ENCODE measurements at places on chromosomes 5 and 9.

DNA sequence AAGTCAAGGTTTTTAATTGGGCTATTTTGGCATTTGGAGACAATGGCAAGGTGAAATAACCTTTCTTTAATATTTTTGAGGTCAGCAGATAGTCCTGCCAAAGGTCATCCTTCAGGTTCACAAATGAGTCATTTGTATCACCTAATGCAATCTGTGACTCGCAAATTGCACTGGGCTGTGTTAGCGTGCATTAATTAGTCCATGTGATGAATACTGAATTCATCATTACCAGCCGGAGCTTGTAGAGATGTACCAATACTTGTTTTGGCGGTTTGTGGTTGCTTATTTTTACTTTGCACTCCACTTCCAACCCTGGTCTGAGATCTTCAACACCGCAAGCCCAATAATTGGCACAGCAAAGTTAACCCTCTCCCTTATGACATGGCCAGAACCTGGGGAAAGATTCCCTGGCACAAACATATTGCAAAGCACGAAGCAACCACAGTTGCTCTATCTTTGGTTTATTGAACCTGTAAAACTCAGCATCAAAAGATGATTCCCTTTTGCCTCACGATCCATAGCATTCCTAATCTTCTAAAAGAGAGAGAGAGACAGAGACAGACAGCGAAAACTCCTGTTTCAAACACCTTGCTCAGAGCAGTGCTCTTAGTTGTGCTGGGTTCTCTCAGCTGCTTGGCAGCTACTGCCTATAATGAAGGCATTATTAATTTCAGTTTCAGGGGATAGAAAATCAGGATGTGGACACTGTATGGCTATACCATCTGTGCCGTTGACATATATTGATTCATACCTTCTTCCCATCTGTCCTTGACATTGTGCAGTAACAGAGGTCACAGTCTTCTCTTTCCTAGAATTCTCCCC, 178.1 kb downstream of the EBF1 start:
- DNase-seq: no peak

DNA sequence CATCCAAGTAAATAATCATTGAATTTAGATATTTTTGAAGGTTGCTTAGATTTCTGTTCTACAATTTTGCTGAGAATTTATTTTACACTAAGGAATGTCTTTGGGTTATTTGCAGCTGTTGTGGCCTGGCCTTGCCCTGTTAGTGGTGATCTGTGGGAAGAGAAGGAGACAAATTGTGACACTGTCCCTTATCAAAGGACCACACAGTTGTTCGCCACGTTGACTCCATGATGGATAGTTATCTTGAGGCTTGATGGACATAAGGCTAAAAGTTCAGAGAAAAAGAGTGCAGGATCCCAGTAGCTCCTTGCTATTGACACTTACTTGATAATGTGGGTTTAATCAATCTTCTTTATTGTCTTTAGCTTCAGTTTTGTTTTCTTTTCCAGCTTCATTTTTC, 186.6 kb upstream of the MEF2C start:
- DNase-seq: no peak

- no peak for DNase-seq
These were observed 3.0 kb upstream of the MACROH2A1 start for GRCh38 chr5:135402031-135402430.

DNA sequence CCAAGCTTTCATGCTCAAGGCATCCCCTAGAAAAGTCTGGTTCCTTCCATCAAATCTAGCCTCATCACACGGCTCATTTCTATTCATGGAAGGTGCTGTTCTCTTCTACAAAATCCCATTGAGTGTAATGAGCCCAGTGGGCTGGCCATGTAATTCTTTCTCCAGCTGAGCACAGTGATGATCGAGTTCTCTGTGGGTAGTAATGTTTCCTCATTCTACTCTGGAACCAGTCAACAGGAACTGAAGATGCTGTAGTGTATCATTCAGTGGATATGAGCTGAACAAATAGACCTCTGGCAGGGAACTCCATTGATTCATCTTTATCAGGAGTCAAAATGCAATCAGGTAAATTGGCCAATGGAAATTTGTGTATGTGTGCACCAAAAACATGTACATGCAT, 149.2 kb downstream of the LRRC70 start:
- no peak for DNase-seq

DNA sequence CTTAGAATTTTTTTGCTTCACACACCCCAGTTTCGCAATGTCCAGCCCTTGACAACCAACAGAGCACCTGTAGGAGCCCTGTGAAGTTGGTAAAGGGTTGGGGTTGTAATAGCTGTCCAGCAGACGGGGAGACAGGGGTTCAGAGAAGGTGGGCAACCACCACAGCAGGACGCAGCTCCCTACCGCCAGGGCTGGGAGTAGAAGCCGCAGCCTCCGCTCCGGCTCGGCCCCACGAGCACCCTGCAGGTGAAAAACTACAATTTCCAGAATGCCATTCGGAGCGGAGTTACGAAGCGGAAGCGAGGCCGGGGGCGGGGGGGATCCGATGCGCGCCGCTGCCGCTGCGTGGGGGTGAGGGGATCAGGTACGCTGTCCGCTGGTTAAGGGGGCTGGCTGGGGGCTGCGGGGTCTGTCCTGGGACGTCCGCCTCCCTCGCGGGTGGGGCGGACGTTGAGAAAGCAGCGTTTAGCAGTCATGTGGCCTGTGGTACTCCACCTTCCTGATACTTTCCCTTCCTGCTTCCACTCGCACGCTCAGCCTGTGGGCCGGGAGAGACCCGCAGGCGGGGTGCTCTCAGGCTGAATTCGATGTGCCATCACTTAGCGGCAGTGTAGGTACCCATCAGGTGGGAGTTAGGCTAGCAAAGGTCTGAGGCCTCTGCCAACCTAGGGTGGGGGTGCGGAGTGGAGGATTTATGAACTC, at the start of gene TRMT10B:
TRMT10B (plus strand) TSS at position 317 of the 702 bp plus-strand sequence. CDS start 8,127 bp downstream, outside the sequence.
- DNase-seq: peak; percentile 14

- DNase-seq: no peak
These were observed 318.8 kb downstream of the BNC2 start for GRCh38 chr9:16551692-16552091.
